ENCODE measurements at places on chromosomes 7 and 10.

DNA sequence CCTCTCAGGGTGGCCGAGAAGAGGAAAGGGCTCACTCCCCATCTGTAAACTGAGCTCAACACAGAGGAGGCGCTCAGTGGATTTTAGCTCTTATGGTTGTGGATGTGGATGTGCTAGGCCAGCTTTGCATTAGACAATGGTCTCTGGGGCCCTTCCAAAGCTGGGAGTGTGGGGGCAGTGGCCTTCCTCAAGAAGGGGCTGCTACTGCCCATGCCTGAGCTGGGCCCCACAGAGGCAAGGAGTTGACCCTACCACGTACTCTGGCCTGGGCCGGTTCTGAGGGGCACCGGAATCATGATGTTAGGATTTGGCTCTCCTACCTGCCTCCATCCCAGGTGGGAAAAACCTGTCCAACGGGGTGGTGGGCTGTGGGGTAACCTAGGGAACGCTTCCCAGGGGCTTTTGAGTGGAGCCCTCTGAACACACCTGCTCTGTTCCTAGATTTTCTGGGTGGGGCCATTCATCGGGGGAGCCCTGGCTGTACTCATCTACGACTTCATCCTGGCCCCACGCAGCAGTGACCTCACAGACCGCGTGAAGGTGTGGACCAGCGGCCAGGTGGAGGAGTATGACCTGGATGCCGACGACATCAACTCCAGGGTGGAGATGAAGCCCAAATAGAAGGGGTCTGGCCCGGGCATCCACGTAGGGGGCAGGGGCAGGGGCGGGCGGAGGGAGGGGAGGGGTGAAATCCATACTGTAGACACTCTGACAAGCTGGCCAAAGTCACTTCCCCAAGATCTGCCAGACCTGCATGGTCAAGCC lies 11.5 kb downstream of the AQP1 start:
- no peak for DNase-seq

GRCh38 chr7:47358944-47359588 lies 222.8 kb downstream of the TNS3 start:
- no peak for DNase-seq

- DNase-seq = no peak
Observed at GRCh38 chr10:121797490-121797889, 130.3 kb downstream of the ATE1 start.

GRCh38 chr7:68692511-68692910 lies 905.8 kb upstream of the AUTS2 start:
- DNase-seq = no peak

DNA sequence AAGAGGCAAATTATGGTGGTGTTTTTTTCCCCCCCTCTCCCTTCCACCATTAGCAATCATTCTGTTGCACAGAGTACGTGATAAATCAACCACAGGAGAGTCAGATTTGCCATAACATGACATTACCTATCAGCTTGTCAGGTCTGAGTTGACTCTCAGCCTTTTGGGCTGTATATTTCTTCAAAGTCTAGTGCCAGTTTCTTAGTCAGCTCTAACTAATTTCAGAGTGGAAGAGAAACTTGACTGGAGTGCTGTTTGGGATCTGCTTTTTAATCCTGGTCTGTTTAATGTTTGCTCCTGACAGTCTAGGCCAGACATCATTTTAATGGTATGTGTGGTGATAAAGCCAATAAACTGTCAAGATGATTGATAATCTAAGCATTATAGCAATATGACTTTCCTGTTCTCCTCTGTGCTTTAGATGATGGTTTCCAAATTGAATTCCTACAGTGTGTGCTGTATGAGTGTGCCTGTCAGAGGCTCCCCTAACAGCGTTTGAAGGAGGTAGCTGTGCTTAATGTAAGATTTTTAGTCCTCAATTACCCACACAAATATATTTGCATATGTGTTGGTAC lies 76.9 kb downstream of the LRMDA start:
- peak; percentile 10 for DNase-seq

GRCh38 chr7:130909881-130910672 lies 176.1 kb upstream of the KLF14 start:
- no peak for DNase-seq

DNA sequence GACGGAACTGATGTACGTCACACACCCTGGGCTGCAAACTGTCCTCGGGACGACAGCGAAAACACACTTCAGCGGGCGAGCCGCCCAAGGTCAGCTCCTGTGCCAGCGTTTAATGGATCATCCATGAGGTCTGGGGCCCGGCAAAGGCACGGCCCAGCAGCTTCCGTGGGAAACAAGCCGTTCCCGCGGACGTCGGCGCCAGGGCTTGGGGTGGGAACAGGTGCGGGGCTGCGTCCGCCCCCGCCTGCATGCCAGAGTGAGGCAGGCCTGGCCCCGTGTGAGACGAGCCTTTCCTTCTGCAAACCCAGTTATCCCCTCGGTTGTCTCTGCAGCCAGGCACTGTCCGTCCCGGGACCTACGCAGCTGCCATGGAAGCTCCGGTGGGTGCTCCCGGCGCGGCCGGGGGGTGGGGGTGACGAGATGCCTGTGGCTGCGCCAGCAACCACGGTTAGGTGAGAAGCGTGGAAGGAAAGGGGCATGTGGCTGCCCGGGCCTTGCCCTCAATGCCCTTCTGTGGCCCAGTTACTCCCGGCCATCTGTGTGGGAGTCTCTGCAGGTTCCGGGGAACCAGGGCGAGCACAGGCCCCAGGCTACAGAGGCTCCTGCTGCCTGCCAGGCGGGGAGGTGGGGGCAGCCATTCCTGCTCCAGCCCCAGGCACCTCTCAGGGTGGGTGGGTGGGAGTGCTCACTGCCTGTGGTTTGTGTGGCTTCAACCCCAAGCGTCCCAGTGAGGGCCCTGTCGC lies 42.2 kb upstream of the PDGFA start:
- DNase-seq = no peak

DNA sequence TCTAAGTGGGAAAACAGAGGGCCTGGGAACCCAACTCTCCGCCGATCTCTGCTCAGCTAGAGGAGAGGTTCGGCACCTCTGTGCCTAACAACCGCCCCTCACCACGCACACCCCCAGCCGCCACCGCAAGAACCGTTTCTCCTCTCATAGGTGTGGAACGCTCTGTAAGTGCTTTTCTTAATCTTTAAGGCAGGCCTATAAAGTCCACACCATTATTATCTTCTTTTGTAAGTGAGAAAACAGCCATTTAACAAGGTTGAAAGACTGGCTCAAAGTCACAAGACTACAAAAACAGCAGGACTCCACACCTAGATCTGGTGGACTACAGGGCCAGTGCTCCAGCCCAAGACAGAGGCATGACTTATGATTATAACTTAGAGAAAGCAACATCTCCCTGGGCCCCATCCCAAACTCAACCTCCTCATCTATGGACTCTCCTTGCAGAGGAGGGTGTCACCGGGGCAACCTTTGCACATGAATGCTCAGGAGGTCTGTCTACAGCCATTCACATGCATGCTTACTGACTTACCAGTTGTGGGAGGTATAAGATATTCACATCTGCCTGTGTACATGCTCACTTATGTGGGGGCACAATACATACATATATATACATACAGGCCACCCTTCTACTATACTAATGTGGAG lies 7.9 kb upstream of the NKX2-3 start:
- no peak for DNase-seq

- no peak for DNase-seq
Observed at GRCh38 chr10:26361971-26362370, 76.2 kb upstream of the APBB1IP start.

DNA sequence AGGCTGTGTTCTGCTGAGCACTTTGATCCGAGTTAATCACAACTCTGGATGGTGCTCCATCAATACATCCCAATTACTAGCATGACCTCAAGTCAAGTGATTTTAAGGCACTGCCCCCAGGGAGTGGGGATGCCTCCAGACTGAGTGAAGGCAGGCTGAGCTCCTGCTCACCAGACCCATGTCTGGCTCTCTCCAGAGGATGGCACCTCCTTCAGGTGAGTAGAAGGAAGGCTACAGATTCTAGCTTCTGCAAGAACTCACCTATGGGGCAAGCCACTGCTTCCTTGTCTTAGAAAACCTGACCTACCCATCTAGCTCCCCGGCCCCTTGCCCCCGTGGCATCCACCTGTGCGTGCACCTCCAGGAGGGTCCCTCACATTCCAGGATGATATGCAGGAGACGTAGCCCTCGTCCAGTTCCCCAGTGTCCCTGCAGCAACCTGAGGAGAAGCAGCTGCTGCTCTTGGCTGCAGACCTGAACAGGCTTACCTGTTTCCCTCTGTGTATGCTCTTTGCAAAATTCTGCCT lies 390.3 kb downstream of the GRID1 start:
- DNase-seq = no peak

DNA sequence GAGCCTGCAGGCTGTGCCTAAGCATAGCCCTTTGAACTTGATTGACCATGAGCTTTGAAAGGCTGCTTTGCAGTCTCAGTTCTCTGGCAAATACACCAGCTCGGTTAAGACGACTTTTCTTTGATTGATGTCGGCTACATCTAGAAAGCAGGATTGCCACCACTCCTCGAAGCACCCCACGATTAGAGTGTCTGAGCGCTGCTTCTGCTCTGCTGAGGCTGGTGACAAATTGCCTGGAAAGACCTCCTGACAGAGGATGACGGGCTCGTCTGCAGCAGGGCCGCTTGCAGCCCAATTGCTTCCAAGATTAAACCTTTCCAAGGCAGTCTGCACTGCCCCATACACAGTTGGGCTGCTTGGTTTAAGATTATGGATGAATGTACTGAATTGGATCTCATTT lies 182.0 kb downstream of the CUX1 start:
- no peak for DNase-seq

GRCh38 chr7:27950123-27950522 lies 210.2 kb downstream of the TAX1BP1 start:
- DNase-seq = no peak

GRCh38 chr10:96700374-96701099 lies 19.8 kb downstream of the PIK3AP1 start:
- no peak for DNase-seq
